Activated CD4-positive, alpha-beta T cell treated with anti-CD3 and anti-CD28 coated beads, Interleukin-2, amount 50 U/mL, for 24 hours (primary cell): ENCODE measurements at places on chromosomes 5 and 9.

- no peak for DNase-seq
These were observed 134.7 kb downstream of the DRD1 start for GRCh38 chr5:175309218-175309810.

DNA sequence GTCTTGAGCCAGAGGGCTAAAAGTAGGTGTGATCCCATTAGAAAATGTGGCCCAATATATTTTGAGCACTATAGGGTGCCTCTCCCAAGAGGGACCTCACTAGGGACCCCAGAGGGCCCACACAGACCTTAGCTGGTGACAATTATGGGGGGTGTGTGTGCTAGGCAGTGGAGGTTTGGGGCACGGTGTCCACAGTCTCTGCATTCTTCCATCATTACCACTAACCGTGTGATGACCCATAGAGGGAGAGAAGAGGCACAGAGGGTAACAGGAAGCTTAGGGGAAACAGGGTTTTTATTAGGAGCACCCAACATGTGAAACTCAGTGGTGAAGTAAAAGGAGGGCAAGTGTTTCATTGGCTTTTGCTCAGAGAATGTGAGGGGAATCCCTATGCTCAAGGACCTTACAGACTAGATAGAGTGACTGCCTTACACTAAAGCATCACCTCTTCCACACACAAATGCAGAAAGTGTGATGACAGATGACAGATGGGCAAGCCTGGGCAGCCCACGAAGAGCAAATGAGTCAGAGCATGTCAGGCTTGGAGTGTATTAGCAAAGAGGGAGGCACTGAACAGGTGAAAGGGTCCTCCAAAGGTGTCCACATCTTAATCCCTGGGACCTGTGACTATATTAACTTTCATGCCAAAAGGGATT, 2.5 kb upstream of the ACTL7A start:
- no peak for DNase-seq

DNA sequence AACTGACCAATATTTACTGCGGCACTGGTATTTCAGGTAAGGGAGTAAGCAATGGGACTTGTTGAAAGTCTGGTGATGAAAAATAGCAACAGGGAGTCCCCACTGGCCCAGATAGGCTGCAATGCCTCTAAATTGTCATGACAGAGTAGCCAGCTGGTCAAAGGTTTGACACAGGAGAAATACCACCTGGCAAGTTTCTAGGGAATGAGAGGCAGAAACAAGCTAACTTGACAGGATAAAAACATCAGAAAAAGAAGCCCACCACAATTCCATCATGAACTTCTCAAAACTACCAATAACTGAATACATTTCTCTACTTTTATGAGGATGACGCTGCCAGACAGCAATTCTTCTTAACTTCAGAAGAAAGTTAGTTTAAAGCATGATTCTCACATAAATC, 99.8 kb downstream of the STRBP start:
- DNase-seq, result no peak

DNA sequence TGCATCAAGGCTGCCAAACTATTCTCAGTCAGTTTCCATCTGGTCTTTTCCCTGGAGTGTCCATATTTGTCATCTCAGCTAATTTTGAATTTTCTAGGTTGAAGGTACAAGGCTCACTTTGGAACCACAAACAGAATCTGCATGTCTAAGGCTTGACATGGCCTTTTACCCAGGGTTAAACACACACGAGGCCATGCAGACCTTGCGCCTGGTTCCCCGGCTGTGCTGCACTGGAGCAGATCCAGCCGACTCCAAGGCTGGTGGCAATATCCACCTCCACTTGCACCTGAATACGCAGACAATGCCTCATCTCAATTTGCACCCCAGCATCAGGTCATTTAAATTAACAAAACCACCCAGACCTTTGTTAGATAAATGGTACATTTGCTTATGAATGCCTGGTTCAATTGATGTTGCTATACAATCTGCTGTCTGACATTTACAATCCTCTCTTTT, 276.2 kb downstream of the HSPA4 start:
- no peak for DNase-seq

DNA sequence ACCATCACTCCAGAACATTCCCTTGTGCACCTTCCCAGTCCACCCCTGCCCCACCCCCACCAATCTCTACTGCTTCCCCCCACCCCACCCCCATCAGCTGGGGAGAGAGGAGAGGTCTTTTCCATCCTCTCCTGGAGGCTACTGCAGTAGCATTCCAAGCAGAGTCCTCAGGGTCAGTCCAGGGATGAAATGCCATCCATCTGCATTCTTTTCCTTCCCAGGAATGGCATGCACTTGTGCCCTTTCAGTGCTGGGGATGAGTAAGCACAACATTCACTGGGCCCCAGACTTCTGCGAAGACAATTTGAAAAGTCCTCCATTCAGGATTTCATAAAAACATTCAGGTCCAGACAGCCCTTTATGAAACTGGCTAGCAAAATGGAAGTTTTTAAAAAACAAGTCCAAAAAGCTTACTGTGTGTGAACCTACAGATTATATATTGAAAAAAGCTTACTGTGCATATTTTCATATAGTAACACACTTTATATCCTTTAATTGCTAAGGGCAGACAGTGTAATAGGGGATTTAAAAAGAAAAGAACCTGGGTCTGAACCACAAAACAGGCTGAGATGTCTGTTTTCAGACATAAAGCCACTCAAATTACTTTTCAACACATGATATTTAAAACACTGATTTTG, 50.0 kb upstream of the GOLPH3 start:
- no peak for DNase-seq

- no peak for DNase-seq
These were observed 487.5 kb upstream of the SGCD start for GRCh38 chr5:155839251-155840037.

DNA sequence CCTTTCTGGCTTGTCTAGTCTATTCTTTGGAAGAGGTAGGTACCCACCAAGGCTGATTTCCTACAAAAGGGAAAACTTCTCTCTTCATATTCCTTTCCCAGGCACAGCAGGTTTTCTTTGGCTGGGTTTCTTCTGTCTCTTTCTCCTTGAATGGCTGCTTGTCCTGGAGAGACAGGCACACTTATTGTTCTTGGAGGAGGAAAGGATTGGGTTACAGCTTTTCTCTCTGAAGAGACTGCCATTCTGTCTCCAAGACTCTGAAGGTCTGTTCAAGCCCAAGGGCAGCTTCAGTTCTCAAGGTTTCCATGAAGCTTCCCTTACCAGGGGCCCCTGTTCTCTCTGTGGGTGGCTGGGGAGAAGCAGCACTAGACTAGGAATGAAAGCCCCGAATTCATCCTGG, 33.9 kb downstream of the ACTBL2 start:
- no peak for DNase-seq
